NCI-H774 (cell line): ENCODE measurements at places on chromosomes 6 and 20.

- DNase-seq = no peak
Measured at GRCh38 chr6:169966312-169967181, 215.1 kb downstream of the ERMARD start.

DNA sequence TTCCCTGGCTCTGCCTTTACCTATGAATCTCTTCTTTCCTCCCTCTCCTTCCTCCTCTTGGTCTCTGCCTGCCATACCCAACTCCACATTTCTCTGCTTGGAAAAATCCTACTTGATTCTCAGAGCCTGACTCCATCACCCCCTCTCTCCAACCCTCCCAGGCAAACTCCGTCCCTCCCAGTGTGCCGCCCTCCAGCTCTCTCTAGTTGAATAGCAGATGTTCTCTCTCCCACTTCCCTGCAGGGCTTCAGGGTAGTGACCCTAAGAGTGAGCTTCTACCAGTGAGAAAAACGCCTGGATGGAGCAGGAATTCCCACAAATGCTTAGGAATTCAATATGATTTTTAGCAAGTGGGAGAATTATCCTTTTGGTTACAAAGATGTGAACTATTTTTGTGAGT is 141.6 kb downstream of the MTHFD1L start:
- DNase-seq = no peak

DNA sequence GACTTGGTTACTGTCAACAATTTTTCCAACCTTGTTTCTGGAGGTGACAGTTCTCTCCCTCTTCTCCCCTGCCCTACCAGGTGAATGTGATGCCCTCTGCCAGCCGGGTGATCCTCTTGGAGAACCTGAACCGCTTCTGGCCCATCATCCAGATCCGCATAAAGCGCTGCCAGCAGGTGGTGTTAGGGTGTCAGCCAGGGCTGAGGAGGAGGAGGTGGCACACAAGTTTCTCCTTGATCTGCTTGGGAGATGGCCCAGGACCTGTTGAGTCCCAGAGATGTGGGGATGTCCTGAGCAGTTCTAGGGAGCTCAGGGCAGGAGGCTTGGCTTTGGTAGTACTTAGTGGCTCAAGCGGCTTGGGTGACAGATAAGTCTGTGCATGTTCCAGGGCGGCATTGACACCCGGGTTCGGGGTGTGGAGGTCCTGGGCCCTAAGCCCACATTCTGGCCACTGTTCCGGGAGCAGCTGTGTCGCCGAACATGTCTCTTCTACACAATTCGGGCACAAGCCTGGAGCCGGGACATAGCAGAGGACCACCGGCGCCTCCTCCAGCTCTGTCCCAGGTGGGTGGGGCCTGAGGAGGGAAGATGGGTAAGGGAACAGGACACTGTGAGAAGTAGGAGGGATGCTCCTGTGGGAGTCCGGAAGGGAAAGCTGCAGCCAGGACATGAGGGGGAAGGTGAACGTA is 21.2 kb downstream of the CUL9 start:
- DNase-seq = no peak

GRCh38 chr6:8100159-8100854 is 2.0 kb downstream of the EEF1E1 start:
- DNase-seq = no peak

DNA sequence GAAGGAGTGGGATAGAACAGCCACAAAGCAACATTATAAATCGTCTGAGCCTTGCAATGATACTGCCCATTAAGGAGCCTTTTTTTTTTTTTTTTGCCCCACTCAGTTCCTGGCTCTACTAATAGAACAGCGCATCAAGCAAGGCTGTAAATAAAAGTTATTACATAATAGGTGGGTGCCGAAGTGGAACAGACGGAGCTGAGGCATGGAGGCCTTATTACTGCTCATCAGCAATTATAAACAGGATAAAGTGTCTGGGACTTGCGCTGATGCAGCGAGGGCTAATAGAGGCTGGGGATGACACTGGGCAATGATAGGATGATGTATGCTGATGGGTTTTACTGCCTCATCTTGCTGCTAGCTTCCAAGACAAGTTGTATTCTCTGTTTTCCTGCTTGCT is 272.1 kb downstream of the ZFAND3 start:
- no peak for DNase-seq

DNA sequence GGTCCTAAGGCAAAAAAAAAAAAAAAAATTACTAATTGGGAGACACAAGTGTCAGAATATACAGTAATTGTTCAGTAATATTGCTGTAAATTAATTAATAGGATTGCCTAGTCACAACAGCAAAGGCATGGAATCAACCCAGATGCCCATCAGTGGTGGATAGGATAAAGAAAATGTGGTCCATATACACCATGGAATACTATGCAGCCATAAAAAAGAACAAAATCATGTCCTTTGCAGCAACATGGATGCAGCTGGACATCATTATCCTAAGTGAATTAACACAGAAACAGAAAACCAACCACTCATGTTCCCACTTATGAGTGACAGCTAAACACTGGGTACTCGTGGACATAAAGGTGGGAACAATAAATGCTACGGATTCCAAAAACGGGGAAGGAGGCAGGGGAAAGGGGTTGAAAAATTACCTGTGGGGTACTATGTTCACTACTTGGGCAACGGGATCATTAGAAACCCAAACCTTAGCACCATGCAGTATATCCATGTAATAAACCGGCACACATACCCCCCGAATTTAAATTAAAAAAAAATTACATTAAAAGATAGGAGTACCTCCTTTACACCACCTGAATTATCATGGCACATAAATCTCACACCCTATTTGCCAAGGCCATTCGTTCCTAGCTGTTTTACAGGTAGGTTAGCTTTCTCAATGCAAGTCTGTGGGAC is 689 bp upstream of the PFDN4 start:
- DNase-seq = no peak

DNA sequence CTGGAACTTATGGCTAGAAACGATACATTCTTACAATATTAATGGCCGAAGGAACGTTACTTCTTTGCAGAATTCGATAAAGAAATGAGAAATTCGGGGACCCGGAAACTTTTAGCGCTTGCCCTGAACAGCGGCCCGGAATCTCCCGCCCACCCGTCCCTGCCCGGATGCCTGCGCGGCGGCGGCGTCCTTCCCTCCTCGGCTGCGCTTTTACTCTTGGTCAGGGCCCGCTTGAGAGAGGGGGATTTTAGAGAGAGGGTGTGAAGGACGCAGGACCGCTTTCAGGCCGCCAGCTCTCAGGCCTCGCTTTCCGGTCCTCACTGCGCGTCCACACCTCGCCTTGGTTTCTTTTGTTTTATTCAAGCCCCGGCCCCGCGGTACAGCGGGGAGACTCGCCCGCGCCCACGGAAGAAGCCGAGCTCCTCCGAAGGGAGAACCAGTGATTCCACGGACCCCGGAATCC is 243.7 kb downstream of the ARID1B start:
- DNase-seq = peak; percentile 72

- DNase-seq = no peak
Measured at GRCh38 chr20:22507240-22507961, 77.0 kb downstream of the FOXA2 start.

DNA sequence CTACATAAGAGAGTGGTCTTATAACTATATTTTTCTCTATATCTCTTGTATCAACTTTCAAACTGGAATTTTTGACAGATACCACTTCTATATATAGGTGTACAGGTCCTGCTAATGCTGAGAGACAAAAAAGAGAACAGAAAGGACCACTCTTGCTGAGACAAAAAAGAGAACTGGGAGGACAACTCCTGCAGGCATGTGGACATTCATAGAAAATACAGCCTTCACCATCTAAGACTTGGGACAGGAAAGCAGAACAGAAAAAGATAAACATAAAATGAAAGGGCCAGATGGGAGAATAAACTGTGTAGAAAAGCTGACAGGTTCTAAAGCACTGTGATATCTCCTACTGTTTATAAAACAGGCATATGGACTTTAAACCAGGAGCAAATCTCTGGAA is 541.0 kb upstream of the ADGRB3 start:
- no peak for DNase-seq

- no peak for DNase-seq
Measured at GRCh38 chr6:112320561-112321318, 26.4 kb upstream of the RFPL4B start.

GRCh38 chr6:112338166-112338709 is 8.9 kb upstream of the RFPL4B start:
- no peak for DNase-seq

DNA sequence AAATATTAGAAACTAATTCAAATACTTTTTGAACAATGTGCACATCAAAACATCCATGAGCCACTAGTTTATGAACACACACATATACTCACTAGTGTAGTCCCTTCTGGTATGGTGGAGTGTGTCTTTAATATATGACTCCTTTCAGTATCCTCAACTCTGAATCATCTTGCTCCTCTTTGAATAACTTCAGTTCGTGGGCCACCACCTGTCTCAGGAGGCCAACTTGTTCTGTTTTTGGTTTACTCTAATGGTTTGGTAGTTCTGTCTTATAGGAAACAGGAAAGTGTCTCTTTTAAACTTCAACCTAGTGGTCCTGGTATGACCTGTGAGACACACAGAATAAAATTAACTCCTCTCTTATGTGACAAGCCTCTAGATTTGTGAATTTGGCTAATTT is 55.6 kb downstream of the ZNF292 start:
- no peak for DNase-seq

GRCh38 chr6:3439961-3440360 is 16.9 kb downstream of the SLC22A23 start:
- no peak for DNase-seq

DNA sequence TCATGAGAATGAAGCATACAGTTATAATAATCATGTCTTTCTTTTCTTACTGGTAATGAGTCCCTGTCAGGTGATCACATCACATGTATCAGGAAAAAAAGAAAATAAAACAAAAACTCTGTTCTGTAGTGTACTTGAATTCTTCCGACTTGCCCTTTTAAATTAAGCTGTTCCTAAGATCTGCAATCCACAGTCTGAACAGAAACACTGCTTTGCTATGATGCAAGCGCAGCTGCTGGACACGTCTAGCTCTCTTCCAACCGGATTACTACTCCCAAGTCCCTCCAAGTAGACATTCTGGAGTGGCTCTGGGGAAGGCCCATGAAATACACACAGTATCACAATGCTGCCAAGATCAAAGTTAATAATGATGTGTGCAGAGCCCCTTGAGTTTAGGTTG is 83.7 kb downstream of the FYN start:
- DNase-seq = no peak

- DNase-seq = no peak
Measured at GRCh38 chr6:139436957-139437348, 62.5 kb upstream of the CITED2 start.

GRCh38 chr6:166655713-166656229 is 28.7 kb upstream of the RPS6KA2 start:
- DNase-seq = no peak

- no peak for DNase-seq
Measured at GRCh38 chr20:19236371-19237055, 24.1 kb downstream of the SLC24A3 start.

DNA sequence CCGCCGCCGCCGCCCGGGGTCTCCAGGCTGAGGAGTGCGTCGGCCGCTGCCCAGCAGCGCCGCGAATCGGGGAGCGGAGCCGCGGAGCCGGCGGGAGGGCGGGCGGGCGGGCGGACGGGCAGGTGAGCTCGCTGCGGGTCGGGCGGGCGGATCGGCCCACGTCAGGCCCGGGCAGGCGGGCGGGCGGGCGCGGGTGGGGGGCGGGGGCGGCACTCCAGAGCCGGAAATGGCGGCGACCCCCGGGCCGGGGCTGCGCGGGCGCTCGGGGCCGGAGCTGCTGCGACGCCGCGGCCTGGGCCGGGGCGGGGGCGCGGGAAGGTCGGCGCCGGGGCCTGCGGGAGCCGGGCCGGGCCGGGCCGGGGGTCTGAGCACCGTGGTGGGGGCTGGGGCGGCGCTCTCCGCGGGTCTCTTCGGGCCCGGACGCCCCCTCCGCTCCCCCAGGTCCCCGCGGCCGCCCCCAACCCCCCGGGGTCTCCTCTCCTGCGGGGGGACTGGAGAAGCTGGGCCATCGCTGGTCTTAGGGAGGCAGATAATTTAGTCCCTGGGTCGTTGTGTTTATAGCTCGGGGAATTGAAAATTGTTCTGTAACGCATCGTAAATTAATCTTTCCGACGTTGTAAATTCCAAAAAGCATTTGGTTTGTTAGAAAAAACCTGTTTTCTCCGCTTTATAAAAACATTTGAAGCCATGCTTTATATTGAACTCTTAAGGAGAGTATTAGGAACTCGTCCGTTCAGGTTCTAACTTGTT is 451 bp downstream of the DNAJC5 start:
- DNase-seq = no peak

- no peak for DNase-seq
Measured at GRCh38 chr6:13120483-13121482, 207.6 kb downstream of the TBC1D7 start.

DNA sequence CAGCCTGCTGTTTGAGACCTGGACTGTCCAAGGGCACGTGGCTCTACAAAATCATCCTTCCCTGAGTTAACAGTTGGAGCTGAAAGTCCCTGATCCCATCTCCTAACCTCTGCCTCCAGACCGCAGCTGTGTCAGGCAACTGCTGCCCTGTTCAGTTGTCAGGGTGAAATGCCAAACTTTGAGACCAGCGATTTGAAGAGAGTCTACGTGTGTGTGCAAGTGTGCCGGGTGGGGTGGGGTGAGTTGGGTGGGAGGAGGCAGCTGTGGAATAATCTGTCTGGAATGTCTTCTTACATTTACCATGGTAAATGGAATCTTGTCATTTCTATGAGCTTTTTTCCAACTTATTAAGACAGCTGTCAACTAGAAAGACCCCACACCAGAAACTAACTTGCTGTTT is 81.0 kb upstream of the FAM8A1 start:
- DNase-seq = no peak

GRCh38 chr6:168216117-168216516 is 103.5 kb downstream of the DACT2 start:
- DNase-seq = no peak

DNA sequence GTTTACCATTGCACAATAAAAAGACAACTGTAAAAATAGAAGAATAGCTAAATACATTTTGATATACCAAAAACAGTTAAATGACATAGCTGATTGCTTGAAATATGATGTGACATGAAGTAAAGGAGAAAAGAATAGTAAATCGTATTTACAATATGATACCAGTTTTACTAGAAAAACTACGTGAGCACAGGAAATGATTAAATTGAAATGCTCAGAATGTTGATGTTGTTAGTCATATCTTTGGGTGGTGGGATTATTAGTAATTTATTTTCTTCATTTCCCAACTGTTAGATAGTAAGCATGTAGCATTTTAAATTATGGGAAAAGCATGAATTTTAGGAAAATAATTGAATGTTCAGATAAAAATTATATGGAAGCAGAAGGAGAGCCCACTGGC is 268.3 kb upstream of the TAB2 start:
- no peak for DNase-seq

DNA sequence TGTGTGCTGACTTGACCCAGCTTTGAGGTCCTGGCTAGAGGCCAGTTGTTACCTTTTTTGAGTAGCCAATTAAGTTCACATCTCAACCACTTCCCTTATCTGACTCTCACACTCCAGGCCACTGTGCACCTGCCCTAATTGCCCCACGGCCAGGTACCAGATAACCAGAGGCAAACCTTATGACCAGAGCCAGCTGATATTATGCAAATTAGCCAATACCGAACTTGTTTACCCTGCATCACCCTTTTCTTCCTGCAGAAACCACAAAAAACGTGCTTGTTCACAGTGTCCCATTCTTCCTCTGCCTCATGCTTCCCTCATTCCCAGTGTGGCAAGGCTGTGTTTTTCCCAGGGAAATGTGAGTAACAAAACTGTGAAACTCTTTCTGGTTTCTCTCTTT is 89.3 kb downstream of the HTR1B start:
- peak; percentile 15 for DNase-seq

GRCh38 chr20:44109951-44110361 is 77.0 kb downstream of the JPH2 start:
- DNase-seq = no peak

- DNase-seq = no peak
Measured at GRCh38 chr20:31845300-31845863, at the start of gene FOXS1. Gene FOXS1, minus strand, starts transcription at chr20:31845604. Its CDS starts 62 bp downstream, at chr20:31845542.

- no peak for DNase-seq
Measured at GRCh38 chr6:64486578-64487351, 851.2 kb downstream of the PHF3 start.
